ENCODE measurements at places on chromosomes 5 and 9.

GRCh38 chr5:143693651-143694252 is 118.2 kb upstream of the HMHB1 start:
- no peak for DNase-seq

- no peak for DNase-seq
Measured at GRCh38 chr9:107485458-107486043, 4.0 kb downstream of the KLF4 start.

GRCh38 chr9:137222190-137223077 is at the start of gene RNF208:
Gene RNF208 (minus strand): TSS chr9:137222240. CDS start chr9:137221212, 1,028 bp downstream.
- no peak for DNase-seq

DNA sequence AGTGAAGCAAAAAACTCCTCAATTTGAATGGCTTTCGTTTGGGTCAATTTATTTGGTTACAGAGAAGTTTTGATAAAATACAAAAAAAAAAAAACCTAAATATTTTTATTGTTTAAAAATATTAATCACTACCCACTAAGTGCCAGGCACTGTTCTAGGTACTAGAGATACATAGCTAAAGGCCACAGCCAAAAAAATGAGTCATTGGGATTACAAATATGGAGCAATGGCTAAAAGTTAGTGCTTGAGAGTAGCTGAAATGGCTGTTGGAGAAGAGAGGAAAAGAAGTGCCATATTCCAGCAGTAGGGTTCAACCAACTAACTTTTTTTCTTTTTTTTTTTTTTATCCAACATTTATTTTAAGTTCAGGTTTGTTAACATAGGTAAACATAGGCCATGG is 130.1 kb upstream of the PTGER4 start:
- no peak for DNase-seq

GRCh38 chr5:80754900-80755299 is 100.1 kb upstream of the DHFR start:
- no peak for DNase-seq

DNA sequence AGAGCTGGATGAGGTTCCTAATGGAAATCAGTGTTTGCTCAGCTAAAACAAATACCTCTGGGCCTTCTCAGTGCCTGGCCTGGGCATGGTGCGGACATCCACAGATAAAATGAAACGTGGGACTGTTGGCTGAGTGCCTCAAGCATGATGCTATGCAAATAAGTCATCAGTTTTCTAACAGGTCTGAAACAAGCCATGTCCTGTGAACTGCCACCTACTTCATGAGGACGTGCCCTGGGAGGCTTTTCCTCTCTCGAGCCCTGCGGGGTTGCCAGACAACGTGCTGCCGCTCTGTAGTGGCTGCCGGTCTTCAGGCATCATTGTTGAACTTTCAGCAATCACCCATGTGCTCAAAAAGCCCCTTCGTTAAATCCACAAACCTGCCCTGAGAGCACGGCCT is 240.4 kb upstream of the IRX2 start:
- no peak for DNase-seq

- DNase-seq, result no peak
Measured at GRCh38 chr5:67350618-67351201, 154.1 kb upstream of the CD180 start.

DNA sequence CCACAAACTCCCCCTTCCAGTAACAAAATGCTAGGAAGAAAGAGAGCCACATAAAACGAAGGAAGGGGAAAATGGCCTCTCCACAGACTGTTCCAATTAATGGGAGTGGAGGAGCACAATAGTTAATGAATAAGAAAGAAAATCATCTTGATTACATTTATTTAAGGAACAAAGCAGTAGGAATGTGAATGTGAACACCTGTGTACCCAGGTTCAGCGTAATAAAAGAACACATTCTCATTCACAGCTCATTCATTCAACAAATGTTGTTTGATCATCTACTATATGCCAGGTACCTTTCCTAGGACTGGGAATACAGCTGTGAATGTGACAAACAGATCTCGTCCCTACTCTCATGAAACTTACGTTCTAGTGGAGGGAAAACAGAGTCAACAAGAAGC is 35.7 kb downstream of the SIL1 start:
- DNase-seq, result no peak

- DNase-seq, result no peak
Measured at GRCh38 chr5:20032896-20033295, 44.9 kb upstream of the CDH18 start.

DNA sequence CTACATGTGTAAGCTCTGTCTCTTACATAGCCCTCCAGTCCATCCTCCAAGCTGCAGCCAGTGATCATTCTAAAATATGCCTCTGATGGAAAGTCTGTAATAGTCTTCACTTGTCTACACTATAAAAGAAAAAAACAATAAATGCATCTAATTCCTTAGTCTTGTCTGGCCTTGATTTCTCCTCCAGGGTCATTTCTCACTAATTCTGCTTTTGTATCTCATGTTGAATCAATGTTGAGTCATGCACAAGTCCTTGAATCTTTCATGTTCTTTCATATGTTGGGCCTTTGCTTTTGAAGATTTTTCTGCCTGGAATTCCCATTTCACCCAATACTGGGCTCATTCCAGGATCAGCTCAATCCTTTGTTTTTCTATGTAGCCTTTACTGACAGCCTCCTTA is 121.1 kb upstream of the TRIM32 start:
- no peak for DNase-seq

DNA sequence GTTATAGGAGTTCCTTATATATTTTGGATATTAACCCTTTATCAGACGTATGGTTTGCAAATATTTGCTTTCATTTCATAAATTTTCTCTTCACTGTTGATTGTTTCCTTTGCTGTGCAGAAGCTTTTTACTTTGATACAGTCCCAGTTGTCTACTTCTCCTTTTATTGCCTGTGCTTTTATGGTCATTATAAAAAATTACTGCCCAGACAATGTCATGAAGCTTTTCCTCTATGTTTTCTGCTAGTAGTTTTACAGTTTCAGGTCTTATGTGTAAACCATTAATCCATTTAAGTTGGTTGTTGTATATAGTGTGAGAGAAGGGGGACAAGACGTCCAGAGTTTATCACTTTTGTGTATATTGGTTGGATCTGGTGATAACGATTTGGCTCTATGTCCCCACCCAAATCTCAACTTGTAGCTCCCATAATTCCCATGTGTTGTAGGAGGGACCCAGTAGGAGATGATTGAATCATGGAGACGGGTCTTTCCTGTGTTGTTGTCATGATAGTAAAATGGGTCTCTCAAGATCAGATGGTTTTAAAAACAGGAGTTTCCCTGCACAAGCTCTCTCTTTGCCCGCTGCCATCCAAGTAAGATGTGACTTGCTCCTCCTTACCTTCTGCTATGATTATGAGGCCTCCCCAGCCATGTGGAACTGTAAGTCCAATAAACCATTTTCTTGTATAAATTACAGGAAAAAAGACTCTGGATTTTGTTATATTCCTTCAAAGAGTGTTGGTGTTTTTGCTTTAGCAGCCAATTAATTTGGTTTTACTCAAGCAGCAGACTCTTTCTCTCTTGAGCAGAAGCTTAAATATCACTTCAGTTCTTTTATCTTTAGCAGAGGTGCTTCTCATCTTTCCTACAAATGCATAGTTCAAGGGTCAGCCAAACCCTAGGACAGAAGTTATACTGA is 13.7 kb downstream of the F2R start:
- DNase-seq, result no peak

DNA sequence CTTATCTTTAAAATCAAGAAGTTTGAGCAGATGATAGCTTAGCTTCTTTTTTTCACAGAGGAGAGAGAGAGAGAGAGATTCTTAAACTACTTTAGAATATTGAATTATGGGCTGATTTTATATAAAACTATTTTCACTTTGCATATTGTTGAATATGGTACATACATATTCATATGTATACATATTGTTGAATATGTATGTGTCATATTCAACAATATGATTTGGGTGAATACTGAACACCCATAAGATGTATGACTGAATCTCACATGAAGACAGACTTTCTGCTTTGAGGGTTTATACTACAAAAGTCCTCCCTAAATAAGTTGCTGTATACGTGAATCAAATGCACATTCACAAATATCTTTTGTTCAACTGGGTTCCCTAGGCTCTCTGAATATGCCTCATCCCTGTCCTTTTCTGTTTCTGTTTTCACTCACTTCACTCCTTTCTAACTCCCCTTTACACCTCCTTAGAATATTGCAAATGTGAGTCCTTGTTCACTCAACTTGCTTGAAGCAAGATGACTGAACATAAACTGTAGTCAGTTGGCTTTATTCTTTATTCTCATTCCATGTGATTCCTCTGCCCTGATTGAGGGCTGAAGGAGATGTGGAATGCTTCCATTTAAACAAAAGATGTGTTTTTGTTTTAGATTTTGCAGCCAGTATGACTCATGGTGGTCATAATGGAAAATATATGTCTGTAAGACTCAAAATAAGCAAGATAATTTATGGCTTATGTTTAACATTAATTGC is 225.4 kb upstream of the DAB2 start:
- DNase-seq, result no peak

DNA sequence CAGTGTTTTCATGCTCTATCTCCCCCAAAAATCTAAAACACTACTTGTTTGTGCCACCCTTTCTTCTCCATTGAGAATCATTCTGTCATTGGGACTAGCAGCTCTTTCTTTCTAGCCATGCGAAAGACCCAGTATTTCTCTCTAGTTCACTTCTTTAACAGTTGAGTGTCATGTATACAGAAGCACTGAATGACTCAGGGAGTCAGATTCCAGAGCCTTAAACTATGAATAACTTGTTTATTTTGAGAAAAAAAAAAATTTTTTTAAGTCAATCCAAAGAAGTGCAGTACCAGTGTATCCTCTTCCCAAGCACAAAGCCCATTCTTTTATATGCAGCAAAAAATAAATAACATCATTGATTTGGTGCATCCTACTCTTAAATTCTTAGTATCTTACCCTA is 415.4 kb upstream of the GRAMD2B start:
- no peak for DNase-seq

GRCh38 chr5:59123595-59124561 is 541.0 kb downstream of the RAB3C start:
- no peak for DNase-seq

DNA sequence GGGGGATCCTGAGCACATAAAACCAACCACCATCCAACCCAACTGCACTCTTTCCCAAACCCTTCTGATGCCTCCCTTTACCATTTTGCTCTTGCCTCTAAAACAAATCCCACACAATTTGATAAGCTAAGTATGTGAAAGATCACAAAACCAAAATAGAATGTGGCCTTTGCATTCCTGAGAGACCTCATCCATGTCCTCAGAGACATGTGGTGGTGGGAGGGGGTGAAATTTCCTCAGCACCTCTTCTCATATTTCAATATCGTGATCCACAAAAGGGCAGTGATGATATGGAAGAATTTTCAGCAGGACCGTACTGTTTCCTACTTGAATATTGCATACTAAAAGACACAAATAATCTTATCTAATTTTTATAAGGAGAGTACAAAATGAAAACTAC is 423.3 kb downstream of the TLE1 start:
- no peak for DNase-seq

GRCh38 chr9:95545831-95546567 is 29.2 kb upstream of the PTCH1 start:
- no peak for DNase-seq

- no peak for DNase-seq
Measured at GRCh38 chr9:107991581-107991980, 502.0 kb upstream of the KLF4 start.

DNA sequence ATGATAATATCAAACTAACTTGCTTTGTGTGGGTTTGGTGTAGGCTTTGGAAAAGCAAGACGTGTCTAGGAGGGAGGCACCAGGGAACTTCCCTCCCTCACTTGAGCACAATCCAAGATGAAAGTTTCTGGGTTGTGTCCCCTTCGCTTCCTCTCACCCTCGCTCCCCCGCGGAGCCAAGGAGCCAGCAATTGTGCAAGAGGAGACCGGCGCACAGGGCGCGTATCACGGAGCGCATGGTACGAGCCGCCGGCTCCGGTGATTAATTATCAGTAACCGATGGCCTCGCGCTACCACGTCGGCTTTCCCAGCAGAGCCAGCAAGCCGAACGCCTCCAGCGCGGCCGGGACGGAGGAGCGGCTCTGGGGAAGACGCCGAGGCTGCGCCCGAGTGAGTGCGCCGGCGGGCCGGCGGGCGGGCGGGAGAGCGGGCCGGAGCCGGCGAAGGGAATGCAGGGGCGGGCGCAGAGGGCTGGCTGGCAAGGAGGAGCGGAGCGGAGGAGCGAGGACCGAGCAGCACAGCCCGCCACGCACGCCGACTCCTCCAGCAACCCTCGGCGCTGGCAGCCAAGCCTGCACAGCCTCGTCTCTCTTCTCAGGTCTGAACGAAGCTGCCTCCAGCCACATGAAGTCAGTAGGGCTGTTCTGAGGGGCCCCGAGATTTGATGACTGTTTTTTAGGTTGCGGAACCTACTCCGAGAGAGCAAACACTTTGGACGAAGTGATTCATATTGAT is 143.6 kb downstream of the BNC2 start:
- no peak for DNase-seq

GRCh38 chr5:130115686-130116085 is 211.4 kb downstream of the CHSY3 start:
- DNase-seq, result no peak

DNA sequence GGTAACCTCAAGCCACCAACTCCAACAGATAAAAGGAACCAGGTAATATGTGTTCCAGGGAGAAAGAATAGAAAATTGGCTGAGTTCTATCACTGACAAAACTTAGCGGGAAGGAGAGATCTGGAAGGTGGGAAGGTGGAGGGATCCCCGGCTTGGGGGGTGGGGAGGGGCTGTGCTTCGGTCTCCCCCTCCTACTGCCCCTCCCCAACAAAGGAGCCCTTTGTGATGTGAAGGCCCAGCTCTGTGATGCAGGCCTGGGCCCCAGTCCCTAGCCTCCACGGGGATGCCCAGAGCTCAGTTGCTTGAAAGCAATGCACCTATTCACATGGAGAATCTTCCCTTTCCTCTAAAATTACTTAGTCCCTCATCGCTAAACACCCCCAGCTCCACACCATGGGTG is 4.4 kb upstream of the ZNF484 start:
- DNase-seq, result no peak

DNA sequence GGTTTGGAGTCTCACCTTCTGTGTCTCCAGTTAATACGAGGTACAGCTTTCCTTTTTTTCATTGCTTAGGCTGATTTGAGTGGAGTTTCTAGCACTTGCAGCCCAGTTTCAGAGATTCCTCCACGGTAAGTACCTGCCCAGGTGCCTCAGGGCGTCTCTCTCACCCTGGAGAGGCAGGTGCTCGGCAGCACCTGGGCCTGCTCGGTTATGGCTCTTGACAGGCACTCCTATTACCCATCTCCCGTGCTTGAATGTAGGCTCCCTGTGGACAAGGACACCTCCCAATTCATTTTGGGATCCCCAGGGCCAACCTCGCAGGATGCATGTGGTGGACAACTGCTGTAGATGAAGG is 144.3 kb downstream of the NR3C1 start:
- no peak for DNase-seq

DNA sequence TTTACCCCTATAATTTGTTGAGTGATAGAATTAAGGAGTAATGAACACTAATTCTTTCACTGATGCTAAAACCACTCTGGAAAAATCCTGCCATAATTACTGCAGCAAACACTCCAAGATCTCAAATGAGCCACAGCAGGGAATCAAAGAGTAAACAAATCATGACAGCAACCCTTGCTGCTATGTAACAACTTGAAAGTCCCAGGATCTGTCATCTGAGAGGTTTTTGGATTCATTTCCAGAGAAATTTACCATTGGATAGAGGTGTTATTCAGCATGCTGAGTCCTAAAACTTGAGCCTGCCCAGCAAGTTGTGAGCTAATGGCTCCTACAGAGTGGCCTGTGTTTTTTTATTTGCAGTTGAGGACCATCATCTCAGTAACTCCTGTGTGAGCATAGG is 59.2 kb downstream of the PRLR start:
- DNase-seq, result no peak

- no peak for DNase-seq
Measured at GRCh38 chr5:17944046-17944445, 309.8 kb downstream of the TAF11L14 start.

Data from hematopoietic multipotent progenitor cell treated with erythropoietin and hydrocortisone succinate and interleukin-3 and kit ligand, for 15 days (in vitro differentiated cells).